Stimulated activated naive CD8-positive, alpha-beta T cell treated with anti-CD3 and anti-CD28 coated beads, Interleukin-15, amount 100 ng/mL, for 72 hours (primary cell): ENCODE measurements at places on chromosomes 11 and 22.

DNA sequence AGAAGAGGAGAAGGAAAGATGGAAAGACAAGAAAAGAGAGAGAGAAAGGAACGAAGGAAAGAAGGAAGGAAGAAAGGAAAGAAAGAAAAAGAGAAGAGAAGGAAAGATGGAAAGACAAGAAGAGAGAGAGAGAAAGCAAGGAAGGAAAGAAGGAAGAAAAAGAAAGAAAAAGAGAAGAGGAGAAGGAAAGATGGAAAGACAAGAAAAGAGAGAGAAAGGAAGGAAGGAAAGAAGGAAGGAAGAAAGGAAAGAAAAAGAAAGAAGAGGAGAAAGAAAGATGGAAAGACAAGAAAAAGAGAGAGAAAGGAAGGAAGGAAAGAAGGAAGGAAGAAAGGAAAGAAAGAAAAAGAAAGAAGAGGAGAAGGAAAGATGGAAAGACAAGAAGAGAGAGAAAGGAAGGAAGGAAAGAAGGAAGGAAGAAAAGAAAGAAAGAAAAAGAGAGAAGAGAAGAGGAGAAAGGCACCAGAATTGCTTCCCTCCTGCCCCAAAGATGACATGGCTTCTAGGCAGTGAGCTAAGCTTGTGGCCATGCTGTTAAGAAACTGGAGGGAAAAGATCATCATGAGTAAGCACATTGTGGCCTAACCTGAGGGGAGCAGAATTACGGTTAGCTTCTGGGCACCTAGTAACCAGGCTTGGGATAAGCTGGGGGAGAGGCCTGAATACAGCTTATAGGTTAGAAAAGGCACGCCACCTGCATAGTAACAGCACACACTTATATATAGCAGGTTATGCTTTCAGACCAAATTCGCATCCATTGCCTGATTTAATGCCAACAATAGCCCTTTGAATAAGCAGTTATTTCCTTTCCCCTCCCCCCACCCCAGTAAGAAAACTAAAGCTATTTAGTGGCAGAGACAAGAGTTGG lies 2.3 kb upstream of the ST3GAL4 start:
- DNase-seq, result peak; percentile 48

GRCh38 chr11:65639623-65640482 lies 2.0 kb downstream of the SIPA1 start:
- peak; percentile 31 for DNase-seq

DNA sequence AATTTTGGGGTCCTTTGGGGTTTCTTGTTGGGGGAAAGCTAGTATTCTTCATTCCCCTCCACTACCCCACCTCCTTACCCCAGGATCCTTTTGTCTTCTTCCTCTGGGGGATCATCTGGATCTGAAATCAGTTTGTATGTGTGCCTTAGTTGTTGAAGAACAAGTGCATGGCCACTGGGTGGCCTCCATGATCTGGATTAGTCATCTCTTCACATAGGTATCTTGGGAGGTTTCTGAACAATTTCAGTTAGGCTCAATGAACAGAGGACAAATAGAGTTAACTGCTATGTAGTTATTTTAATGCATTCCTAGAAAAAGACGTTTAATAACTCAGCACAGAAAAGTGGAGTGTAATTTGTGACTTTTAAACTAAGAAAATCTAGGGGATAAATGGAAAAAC lies 7.1 kb upstream of the VWA5A start:
- DNase-seq, result no peak

- DNase-seq, result no peak
Measured at GRCh38 chr11:46894961-46895360, 23.4 kb downstream of the LRP4 start.

GRCh38 chr11:56783448-56784041 lies 35.0 kb upstream of the OR9G4 start:
- DNase-seq, result no peak

DNA sequence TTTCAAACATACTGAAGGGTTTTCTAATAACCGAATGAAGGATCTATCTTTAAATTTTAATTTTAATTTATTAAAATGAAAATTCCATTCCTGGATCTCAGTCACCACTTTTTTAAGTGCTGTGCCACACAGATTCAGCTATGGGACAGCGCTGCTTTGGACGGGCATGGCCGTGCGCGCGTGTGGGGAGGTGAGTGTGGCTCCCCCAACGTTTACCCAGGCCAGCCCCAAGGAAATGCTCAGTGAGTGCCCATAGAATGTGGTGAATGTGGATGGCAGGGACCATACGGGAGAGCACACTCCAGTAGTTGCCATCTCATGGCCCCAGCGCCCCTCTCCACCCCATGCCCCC lies 88.0 kb upstream of the KCNQ1OT1 start:
- no peak for DNase-seq

GRCh38 chr22:50403701-50404101 lies 60.6 kb downstream of the PPP6R2 start:
- DNase-seq, result no peak

DNA sequence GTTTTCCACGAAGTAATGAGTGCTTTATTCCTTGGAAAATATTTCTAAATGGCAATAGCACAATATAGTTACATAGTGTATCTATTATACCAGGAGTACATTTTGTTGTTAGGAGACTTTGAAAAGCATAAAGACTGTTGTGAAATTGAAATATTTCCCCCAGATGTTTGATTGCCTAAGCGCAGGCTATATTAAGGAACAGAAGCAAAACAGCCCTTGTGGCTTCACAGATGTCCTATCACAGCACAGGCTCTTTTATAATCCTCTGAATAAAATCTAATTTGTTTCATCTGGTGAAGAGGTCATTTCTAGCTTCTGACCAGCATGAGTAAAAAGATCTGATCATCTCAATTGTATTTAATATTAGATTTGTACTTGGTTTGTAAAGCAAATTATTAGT lies 48.2 kb downstream of the BSX start:
- DNase-seq, result no peak

GRCh38 chr22:35021161-35021560 lies 44.8 kb upstream of the ISX start:
- DNase-seq, result no peak

DNA sequence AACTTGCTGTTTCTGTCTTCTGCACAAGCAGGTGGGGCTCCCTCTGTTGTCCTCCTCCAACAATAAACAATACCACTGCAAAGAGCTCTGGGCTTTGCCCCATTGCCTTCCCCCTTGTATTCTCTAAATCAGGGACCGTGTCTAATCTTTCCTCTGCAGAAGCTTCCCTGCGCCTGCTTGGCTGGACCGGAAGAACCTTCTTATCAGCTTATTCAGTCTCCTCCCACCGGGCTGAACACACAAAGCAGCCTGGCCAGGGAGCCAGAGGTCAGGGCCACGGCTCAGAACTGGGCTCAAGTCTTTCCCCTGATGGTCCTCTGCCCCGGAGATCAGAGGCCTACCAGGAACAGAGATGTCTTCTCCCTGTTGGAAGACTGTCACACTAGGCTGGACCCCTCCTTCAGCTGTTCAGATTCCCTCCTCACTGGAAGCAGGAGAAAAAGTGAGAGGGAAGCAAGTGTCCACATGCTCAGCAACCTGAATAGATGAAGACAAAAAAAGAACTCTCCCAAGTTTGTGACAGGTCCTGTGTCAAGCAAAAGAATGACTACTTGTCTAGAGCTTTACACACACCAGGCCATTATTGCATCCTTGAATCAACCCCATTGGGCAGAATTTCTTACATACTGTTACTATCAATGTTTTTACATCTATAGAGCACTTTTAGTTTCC lies 63.7 kb downstream of the RAB30 start:
- no peak for DNase-seq

DNA sequence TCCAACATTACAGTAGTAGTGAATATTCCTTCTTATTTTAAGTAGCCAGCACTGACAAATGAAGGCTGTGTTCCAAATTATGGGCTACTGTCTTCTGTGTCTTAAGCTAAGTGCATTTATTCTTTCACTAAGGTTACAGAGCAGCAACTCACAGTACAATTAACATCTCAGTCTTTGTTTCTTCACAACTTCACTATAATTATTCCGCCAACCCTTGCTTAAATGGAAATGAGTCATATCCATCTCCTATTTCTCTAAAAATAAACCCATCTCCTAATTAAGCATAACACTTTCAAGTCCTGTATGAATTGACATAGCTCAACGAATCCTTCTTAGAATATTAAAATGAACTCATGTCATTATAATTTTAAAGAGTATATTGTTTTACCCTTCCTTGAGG lies 6.7 kb downstream of the ETS1 start:
- DNase-seq, result no peak

GRCh38 chr11:75931124-75931523 lies 116.1 kb downstream of the UVRAG start:
- no peak for DNase-seq
